ENCODE measurements at places on chromosomes 12 and 14.

DNA sequence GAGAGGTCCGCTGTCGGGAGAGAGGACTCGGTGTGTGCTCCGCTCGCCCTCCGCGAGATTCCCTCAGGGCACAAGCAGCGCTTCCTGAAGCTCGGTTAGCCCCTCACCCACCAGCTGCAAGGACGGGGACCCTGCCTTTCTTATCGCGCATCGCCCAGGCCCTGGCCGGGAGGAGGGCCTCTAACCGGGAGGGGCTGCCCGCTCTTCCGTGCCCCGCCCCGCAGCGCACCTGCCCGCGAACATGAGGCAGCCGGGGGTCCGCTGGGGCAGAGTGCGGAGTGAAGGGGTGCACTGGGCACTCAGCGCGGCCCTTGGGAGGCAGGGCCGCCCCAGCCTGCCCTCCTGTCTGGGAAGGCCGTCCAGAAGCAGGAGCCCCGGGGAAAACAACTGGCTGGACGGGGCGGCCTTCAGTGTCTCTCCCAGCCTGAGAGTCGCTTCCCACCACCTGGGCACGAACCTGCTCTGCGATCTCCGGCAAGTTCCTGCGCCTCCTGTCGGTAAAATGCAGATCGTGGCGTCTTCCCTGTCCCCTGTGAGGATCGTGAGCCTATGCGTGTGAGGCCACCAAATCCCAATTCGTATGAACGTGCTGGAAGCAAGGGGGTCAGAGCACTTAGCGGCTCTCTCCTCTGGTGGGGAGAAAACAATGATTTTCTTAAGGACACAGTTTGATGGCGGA lies 28.0 kb upstream of the ADIPOR2 start:
- peak; percentile 18 for DNase-seq

DNA sequence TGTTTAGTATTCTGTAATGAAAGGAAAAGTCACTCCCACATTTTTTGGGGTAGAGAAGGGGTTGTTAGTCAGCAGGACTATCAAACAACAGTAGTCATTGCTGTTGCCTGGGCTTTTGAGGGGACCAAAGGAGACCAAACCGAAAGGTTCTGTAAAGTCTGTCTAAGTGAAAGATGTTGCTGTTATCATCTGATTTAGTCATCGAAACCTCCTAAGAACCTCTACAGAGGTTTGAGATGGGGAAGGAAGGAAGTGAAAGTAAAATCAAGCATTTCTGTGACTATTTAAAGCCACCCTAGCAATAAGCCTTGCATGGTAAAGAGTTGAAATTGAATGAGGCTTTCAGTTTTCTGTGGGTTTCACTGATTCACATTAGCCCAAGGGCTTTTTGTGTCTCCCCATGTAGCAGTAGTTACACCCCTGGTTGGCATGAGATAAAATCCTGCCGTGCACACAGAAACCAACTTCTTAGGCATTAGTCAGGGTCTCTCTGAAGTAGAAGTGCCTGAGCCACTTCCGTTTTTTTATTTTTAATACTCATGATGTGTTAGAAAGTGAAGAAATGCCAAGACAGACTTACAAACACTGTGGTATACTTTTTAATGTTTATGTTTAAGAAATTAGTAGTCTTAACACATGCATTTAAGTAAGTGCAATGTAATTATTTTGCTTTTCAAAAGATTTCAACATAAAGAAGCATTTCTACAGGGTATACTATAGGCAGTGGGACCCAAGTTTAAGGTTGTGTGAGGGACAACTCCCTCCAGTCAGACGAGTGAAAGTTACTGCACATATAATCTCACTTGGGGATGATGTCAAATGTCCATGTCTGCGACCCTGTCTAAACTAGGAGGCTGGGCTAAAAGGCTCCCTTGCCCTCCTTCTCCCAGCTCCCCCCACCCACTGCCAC lies 50.4 kb downstream of the DYRK2 start:
- peak; percentile 50 for DNase-seq

GRCh38 chr14:64235652-64236640 lies 58.2 kb downstream of the ESR2 start:
- no peak for DNase-seq

- DNase-seq = no peak
Measured at GRCh38 chr14:51173863-51174262, 66.2 kb upstream of the TMX1 start.

- DNase-seq = no peak
Measured at GRCh38 chr14:88379706-88380343, 5.6 kb upstream of the SPATA7 start.
